ENCODE measurements at places on chromosomes 5 and 9.

GRCh38 chr9:83473488-83473971 is 64.7 kb downstream of the FRMD3 start:
- DNase-seq, result no peak

- DNase-seq, result no peak
These were observed 120.6 kb downstream of the TTLL11 start for GRCh38 chr9:121972501-121972981.

- DNase-seq, result no peak
These were observed 1.9 kb upstream of the SNAPC3 start for GRCh38 chr9:15420796-15421195.

GRCh38 chr9:5577225-5577624 is 51.7 kb upstream of the RIC1 start:
- no peak for DNase-seq

- no peak for DNase-seq
These were observed 46.5 kb downstream of the PTBP3 start for GRCh38 chr9:112286926-112287325.

- peak; percentile 96 for DNase-seq
These were observed 107.5 kb downstream of the FRMD3 start for GRCh38 chr9:83430681-83431080.

GRCh38 chr9:70679845-70680244 is 265.4 kb upstream of the KLF9 start:
- DNase-seq, result no peak

DNA sequence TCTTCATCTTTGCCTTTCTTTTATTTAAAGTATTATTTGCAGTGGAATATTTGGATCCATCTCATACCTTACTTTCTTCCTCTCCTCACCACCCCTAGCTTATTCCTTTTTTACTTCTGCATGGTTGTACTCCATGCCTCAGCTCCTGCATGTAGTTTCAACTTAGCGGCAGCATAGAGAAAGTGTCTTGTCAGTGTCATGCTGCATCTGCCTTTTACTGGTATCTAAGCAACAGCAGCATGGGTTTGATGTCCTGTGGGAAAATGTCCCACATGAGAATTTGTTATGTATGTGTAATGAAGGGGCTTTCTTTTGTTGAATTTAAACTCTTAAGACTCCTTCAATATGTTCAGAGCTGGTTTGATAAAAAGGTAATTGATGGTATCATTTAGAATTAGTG is 20.6 kb downstream of the TCERG1 start:
- no peak for DNase-seq

DNA sequence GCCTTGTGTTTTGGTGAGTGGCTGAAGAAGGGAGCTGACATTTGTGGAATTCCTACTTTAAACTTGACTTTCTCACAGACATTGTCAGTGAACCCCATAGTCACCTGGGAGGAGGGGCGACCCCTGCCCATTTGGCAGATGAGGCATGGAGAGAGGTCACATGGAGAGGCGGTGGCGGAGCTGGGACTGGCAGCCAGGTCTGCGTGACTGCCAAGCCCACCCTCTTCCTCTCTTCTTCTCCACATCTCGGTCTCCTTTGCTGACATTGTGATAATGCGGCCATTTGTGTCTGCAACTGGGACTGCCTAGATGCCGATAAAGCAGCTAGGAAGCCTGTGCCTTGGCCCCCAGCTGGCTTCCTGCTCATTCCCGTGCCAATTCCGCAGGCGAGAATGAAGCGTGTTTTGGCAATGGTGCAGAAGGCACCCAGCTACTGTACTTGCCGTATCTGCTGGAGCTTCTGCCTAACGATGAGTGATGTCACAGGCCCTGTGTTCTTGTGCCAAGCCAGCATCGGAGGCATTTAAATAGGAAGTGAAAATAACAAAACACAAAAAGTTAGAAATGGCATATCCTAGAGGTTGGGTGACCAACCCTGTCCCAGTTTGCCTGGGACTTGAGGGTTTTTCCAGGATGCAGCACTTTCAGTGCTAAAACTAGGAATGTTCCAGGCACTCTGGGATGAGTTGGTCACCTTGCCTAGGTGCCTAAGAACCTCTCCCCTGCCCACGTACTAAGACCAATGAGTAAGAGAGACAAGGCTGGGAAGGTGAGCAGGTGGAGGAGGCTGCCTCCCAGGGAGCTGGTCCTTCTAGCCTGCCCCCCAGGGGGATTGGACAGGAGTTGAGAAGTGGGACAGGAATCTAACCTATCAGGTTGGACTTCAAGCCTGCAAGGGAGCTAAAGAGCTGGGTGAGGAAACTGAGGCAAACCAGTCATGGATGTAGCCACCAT is 23.6 kb downstream of the OLFML2A start:
- DNase-seq, result no peak

DNA sequence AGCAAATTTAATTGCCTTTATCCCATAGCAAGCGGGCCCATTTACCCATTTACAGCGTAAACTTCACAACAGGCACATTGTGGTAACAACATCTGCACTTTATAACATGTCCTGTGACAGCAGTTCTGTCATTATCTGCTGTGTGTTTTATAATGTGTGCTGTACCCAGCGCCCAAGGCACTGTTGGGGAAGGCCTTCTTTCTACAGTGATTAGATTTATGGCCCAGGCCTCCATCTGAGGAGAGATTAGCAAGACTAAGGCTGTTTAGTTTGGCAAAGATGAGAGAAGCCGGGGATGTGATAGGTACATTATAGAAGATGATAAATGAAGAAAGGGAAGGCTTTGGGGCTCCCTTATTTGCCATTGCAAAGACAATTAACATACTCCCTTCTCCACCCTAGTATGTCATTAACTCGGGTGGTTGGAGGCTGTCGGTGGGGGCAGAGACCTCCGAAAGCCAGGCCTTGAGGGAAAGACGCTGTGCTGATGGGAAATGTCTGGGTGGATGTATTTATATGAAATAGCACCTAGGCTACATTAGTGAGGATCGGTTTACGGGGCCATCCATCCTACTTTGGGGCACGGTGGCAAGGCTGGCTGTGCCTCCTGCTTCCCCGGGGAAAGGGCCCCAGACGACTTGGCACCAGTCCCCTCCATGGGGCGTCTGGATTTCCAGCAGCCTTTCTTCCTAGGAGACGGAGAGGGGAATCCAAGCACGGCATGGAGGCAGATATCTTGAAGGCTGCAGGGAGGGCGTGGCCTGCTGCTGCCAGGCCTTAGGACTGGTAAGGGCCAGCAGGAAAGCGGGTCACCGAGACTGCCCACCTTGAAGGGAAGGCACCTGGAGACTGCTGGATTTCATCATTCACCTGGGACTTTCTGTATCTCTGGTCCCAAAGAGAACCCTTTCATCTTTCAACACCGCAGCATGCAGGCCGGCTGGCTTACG is 64.3 kb upstream of the PTCH1 start:
- no peak for DNase-seq

DNA sequence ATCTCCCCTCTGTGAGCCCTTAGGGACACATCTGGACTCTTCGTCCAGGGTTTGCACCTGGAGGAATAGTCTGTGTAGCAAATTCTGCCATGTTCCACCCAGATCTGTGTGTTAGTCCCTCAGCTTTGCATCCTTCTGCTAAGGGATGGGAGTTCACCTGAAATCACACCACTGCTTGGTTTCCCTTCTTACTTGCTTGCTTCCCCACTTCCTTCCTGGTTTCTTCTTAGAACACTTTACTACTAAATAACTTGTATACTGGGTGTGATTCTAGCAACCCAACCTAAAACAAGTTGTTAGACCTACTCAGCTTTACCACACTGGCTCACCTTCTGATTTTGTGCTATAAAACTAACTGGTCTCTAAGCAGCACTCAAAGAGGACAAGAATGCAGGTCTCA is 202.6 kb upstream of the MAP3K1 start:
- DNase-seq, result no peak

DNA sequence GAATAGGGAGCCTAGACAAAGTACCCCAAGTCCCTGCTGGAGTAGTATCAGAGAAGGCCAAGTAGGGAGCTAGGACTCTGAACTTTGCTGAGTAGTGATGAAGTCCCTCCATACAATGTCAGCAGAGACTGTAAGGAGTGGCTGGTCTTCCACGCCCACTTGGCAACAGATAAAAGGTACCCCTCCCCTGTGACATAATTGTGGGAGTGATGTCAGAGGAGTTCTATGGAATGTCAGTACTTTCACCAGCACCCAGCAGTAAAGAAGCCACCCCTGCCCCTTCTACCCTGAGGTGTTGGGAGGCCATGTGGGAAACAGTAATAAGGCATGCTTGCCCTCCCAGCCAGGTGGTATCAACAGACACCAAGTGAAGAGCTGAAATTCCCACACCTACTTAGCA is 143.9 kb downstream of the SLIT3 start:
- DNase-seq, result no peak

GRCh38 chr9:135220601-135221575 is 133.4 kb downstream of the OLFM1 start:
- no peak for DNase-seq

GRCh38 chr5:161078793-161079192 is 226.8 kb upstream of the ATP10B start:
- no peak for DNase-seq

GRCh38 chr5:60436518-60436917 is 263.4 kb downstream of the DEPDC1B start:
- no peak for DNase-seq

DNA sequence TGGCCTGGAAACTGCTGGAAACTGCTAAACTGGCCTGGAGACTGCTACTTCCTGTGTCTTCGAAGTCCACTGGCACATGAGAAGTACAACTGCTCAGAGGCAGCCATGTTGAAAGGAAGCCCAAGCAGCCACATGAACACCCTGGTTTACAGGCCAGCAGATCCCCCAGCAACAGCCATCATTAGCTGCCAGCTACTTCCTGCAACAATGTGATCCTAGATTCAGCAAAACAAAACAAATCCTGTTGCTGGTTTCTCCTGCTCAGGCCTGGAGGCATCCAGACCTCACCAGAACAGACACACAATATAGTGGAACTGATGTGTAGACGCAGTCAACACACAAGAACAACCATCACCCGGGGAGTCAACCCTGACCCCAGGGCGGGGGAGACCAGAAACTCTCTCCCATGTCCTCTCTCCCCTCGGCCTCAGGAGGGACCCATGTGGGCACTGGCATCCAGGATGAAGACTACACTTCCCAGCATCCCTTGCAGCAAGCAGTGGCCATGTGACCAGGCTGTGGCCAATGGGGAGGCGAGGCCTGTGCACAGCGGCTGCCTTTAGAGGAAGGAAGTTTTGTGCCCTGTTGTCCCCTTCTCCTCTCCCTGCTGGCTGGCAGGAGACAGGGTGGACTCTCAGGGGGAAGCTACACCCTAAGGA is 9.2 kb upstream of the LCN15 start:
- peak; percentile 71 for DNase-seq

DNA sequence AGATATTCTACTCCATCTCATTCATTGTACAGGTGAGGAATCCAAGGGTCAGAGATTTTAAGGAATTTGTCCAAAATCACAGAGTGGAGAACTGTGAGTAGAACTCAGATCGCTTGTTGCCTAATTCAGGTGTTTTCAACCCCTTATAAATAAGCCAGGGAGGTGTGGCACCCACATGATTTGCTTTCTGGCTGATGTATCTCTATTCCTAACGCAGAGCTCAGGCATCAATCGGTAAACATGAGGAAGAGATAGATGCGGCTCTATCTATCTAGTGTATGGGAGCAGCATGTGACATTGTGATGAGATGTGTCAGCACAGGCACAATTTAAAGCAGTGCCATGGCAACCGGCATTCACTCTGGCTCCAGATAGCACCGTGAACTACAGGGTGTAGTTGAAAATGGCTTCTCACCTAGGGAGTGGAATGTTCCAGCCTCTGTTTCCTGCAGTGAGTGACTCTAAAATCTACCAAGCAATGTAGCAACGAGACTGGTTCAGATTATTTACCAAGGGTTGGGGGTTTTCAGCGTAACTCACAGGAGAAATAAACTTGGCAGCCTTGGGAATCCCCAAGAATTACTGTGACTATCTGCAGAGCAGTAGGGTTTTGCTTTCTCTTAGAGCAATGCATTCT is 53.4 kb upstream of the SUB1 start:
- no peak for DNase-seq

DNA sequence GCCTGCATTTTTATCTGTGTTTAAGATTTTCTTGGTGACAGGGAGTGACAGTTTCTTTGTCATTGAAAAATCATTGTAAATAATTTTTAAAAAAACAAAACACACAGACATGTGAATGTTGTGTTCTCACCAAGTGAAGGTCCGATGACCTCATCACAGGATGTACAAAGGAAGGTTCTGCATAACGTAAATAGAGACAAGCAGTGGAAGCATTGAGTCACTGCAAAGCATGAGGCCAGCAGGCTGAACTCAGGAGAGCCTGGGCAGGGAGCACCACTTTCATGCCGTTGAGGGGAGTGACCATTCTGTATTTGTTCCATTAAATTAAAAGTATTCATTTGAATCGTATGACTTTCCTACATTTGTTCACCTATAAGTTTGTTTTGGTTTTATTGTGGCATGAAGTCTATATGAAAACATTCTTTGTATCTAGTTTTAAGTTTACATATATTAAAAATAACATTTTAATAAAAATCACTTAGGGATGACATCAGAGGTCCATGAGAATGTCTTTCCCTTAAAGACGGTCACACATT is 70.4 kb upstream of the TLE1 start:
- DNase-seq, result peak; percentile 31

DNA sequence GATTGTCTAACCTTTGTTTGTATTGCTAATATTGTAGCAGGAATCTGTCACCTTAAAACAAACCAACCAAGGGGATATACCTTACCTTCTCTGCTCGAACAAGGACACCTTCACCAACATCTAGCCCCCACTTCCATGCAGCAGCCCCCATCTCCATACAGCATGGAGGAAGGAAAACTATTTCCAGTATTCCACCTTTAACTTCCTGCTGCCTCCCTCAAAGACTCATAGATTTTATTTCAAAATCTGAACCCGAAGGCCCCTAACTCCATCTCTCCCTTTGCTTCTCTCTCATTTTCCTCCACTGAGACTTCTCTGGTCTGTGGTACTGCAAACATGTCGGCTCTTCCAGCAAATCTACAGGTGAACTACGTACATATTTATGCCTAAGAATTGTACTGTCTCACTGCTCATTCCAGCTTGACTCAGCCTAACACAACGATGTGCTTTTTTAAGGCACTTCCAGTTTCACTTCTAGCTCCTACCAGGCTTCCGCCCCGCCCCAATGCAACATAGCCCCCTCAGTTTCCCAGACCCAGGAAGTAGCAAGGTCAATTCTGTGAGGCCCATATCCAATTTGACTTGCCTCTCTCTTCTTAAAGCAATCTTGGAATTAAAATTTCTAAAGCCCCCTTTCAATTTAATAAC is 70.7 kb upstream of the RNF38 start:
- DNase-seq, result no peak

DNA sequence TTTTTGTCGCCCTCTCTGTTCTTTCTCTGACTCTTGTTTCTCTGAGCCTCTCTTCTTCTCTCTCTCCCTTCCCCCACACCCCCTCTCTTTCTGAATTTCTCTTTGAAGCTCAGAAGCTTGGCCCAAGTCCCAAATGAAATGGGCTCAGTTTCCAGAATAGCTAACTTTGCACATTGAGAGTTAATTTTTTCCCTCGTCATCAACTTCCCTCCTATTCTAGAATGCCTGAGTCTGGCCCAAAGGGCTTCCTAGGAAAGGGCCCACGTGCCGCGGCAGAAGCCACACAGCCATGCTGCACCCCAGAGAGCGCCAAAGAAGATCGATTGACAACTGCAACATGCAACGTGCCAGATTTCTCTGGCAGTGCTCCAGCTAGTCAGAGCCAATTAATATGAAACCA is 588.8 kb upstream of the KLF4 start:
- DNase-seq, result no peak

- no peak for DNase-seq
These were observed 1100.1 kb upstream of the CDH10 start for GRCh38 chr5:25744908-25745307.
